ENCODE measurements at places on chromosomes 13 and 19.
A peak's percentile ranks its signal among the peaks of the same experiment; 100 is the strongest.

GRCh38 chr13:70457474-70457873, 349.2 kb upstream of the KLHL1 start:
- no peak for DNase-seq

DNA sequence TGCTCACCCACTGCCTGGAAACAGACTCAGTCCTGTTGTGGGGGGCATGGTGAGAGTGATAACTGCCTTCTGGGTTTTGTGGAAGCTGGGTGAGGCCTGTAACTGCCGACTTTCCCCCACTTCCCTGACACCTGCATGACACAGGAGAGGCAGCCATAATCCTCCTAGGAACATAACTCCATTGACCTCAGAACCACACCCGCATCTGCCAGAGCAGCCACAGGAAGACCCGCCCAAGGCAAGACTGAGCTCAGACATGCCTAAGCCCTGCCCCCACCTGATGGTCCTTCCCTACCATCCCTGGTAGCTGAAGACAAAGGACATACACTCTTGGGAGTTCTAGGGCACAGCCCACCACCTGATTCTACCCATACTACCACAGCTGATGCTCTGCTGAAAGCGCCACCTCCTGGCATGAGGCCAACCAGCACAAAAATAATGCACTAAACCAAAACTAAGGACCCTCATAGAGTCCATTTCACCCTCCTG, 326.7 kb downstream of the RBM26 start:
- DNase-seq, result no peak

DNA sequence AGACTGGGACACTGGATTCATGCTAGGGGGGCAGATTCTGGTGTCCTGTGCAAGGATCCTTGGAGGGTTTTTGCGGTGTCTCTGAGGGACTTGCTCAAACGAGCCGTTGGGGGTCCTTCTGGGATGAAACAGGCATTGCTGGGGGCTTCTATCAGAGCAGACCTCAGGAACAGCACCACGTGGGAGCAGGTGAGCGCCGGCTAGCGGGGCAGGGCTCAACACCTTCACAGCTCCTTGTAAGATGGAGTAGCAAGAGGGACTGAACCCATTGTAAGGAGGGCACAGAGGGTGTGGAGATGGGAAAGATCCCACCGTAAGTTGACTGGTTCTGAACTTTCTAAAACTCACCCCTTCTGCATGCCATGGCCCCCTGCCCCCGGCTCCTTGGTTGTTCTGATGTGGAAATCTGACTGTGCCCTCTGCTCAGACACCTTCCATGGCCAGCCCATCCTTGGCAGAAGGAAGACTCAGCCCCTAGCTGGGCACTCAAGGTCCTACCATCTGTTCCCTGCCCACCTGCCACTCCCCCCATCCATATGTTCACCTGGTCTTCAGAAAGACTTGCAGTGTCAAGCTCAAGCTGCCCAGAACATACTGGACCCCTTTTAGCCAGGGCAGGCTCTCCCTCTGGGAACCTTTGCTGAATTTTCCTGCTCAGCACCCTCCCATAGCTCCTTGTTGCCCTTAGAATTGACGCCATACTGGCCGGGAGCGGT, 1.2 kb downstream of the SLC27A1 start:
- DNase-seq, result no peak

GRCh38 chr13:93298713-93299112, 72.1 kb downstream of the GPC6 start:
- DNase-seq, result no peak

GRCh38 chr19:56617531-56617930, 22.4 kb downstream of the ZNF71 start:
- DNase-seq, result no peak

DNA sequence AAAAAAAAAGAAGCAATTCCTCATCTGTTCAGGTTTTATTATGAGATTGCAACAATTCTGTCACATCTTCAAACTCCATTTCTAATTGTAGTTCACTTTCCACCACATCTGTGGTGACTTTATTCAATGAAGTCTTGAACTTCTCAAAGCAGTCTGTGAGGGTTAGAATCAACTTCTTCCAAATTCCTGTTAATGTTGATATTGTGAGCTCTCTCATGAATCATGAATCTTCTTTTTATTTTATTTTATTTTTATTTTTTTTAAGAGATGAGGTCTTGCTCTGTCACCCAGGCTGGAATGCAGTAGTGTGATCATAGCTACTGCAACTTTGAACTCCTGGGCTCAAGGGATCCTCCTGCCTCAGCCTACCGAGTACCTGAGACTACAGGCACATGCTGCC, 19.6 kb downstream of the ARHGAP35 start:
- no peak for DNase-seq

DNA sequence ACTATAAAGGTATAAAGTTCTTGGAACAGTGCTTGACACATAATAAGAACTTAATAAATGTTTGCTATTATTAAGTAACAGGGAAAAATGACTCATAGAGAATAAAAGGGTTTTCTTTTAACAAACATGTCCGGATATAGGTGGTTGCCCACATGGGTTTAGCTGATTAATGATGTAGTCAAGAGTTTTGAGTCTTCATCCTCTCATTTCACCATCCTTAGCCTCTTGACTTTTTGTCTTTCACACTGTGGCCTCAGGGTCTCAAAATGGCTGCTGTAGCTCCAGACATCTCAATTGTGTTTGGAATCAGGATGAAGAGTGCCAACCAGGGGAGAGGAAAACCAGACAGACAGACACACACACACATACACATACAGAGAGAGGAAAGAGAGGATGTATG, 97.9 kb downstream of the HSPH1 start:
- DNase-seq, result no peak

DNA sequence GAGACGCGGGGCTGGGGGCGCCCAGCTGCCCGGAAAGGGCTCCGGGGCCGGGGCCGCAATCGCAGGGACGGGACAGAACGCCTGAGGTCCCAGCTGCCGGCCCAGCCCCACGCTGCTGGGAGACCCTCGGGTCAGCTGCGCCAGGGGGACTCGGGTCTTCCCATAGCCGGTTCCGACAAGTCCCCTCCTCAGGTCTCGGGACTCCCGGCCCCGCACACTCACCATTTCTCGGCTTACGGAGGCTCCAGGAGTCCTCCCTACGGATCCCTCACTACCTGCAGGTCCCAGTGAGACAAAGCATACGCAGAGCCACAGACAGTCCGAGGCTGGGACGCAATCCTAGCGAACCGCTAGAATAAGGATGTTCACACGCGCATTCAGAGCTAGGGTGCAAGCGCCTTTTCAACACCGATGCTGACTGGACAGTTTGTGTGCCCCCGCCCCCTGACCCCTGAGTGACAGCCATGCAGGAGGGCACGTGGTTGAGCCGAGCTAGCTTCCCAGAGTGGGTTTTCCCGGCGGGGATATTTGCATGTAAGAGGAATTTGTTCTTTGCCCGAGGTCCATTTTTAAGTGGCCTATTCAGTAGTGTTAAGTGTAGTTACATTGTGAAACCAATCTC, 13.6 kb downstream of the ZNF490 start:
- DNase-seq, result no peak

DNA sequence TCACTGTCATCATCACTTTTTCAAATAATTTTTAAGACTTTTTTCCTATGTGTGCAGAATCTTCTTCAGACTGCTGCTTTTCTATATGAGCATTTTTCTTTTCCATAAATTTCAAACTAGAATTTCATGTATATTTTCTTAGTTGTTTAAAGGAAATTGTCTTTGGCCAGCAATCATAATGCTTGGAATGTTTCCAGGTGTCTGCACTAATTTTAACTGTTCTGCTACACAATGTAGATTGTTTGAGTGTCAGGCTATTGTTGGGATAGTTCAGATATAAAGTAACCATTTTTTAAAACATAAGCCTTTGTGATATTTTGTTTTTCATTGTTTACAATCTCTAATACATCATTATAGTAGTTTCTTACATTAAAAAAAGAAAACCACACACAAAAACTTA, 1418.5 kb downstream of the EFNB2 start:
- no peak for DNase-seq

- DNase-seq, result peak; percentile 81
Measured at GRCh38 chr13:59112221-59112718, 1051.5 kb downstream of the DIAPH3 start.

DNA sequence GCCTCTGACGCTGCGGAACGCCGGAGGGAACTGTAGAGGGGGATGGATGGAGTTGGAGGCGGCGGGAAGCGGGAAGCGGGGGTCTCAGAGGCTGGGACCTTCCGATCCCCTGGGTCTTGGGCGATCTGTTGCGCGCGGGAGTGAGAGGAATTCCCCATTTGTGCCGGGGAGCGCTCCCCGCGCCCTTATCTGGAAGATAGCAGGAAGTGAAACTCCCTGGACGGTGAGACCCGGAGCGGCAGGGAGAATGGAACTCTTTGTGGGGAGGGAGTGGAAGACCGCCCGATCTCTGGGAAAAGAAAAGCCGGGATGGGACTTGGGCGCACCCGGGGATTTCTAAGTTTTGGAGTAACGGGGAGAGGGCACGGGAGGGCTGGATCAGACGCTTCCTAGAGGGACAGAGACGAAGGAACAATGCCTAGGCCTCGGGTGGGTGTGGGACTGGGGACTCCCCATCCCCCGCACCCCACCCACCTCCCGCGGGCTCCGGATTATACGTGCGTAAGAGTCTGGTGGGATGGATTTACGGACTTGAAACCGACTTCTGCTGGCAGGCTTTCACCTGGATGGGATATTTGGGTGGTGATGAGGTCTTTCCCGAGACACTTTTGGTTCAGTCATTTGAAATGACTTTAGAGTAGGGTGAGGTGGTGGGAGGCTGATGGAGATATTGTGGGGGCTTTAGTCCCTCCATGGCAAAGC, 495 bp downstream of the LSR start:
- DNase-seq, result no peak

DNA sequence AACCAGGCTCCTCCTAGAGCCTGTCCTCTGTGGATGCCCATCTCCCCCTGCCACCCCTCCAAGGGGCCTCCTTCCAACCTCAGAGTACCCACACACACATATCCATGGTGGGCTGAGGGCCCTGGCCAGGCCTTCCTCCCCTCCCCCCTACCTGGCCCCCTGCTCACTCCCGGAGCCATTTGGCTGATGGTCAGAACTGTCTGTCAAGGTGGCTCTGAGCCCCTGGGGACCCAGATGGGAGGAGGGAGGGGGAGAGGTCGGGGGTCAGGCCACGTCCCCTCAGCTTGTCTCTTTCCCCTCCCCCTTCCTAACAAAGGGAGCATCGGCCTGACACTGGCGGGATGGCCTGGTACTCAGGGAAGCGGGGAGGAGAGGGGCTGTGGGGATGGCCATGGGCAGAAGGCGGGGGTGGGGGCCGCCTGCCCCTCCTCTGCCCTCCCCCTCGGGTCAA, 18.7 kb upstream of the POU2F2 start:
- DNase-seq, result no peak

DNA sequence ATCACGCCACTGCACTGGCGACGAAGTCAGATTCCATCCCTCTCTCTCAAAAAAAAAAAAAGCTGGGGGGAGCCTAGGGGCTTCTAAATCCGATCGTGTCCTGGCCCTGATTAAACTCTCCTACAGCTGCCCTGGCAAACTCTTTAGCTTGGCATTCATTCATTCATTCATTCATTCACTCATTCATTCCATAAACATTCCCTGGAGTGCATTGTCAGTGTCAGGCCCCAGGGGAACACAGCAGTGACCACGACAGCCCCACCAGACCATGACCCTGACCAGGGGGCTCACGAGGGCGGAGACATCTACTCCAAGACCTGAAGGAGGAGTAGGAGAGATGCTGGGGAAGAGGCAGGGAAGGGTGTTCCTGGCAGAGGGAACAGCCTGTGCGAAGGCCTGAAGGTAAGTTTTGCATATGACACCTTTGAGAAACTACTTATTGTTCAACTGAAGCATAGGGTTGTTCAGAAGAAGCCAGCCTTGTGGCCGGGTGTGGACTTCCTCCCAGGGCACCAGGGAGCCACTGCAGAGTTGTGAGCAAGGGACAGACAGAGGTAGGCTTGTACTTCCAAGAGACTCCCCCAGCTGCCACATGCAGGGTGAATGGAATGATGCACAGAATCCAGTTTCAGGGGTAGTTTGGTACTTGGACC, 24.5 kb downstream of the CEACAM16 start:
- DNase-seq, result no peak

DNA sequence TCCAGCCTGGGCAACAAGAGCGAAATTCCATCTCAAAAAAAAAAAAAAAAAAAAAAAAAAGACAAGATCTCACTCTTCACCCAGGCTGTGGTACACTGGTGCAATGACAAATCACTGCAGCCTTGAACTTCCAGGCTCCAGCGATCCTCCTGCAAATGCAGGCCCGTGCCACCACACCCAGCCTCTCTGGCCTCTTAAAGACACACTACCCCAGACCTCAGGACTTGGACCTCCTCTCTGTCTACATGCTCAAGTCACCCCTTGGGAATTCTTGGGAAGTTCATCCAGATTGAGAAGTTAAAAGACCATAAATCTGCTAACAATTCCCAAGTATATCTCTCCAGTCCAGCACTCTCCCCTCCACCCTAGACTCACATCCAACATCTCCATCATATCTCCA, 10.6 kb upstream of the HIPK4 start:
- no peak for DNase-seq

- no peak for DNase-seq
Measured at GRCh38 chr13:80552851-80553440, 212.0 kb upstream of the SPRY2 start.

GRCh38 chr19:12756150-12756883, 4.7 kb downstream of the BEST2 start:
- no peak for DNase-seq

DNA sequence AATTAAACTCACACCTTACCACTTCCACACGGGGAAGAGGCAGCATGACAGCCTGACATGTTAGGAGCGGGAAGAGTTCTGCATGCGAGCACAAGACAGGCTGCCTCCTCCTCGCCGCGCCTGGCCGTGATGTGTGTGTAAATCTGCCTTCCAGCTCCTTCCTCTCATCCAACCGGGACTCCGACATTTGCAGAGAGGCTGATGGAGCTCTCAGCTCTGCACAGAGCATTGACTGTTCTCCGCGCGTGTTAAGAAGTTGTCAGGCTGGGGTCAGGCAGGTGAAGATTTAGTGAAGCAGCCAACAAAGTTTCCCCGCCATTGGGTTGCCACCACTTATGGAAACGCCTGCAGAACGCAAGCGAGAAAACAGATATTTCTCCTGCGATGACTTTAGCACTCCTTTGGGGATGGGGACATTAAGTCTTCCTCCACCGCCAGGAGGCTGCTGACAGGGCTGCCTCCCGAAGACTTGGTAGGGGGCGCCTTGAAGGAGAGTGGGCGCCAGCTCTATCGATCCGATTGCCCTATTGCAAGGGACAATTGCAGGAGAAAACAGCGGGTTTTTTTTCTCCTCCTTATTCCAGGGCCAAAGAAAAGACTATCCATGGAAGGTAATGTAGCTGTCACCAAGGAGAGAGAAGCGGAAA, 213.9 kb upstream of the TSHZ3 start:
- DNase-seq, result no peak

- no peak for DNase-seq
Measured at GRCh38 chr13:76213423-76213904, 577.3 kb downstream of the LMO7 start.
